ENCODE measurements at places on chromosomes 5 and 9.

- DNase-seq, result no peak
Observed at GRCh38 chr9:36960575-36960955, 73.5 kb downstream of the PAX5 start.

DNA sequence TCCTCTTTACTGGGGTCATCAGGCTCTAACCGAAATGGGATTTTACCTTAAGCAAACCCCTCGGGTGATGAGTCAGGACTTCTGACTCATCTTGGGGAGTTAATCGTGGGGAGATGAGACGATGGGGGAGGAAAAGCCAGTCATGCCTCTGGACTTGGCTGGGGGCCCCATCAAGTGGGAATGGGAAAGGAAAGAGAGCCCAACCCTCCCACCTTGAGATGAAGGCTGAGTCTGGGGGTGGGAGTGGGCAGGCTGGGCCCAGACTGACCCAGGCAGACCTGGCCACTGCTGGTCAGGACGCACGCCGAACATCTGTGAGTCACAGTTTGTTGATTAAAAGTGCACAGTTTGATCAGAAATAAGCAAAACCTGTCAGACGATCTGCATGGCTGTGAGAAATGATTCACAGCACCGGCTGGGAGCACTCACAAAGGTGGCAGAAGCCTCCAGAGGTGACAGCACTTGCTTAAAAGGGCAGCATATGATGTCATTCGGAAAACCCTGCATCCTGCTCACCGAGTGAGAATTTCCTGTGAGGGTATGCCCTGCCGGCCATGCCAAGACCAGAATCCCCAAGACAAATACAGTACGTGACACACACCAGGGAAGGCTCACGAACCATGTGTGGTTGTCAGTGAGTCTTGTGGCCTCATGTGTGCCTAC, 50.0 kb upstream of the SLC25A51 start:
- no peak for DNase-seq

- DNase-seq, result no peak
Observed at GRCh38 chr9:112921549-112921948, 30.9 kb upstream of the SLC46A2 start.

DNA sequence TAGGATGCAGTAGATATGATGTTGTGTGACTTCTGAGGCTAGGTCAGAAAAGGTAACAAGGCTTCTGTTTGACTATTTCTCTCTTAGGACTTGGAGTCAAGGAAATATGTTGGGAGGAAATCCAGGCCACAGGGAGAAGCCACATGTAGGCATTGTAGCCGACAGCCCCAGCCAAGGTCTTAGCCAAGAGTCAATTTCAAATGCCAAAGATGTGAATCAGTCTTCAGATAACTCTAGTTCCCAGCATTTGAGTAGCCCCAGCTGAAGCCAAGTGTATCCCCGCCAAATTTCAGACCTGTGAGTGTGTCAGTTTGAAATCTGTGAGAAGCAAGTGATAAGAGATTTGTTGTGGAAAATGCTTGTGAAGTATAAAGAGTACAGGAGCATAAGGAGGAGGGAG, 38.1 kb upstream of the ISL1 start:
- no peak for DNase-seq

DNA sequence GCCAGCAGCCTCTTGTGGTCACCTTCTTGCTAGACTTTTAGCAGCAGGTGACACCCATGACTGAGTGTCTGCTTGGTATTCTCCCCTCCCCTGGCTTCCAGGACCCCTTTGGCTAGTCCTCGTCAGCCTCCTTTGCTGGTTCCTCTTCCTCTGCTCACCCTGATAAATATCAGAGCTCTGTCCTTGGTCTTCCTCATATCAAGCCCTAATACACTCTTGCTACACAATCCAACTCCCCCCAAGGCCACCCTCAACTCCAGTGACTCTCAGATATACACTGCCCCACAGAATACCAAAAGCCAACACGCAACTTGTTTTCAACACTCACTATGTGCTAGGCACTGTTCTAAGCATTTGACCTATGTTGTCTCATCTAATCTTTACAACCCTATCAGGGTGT, 30.3 kb upstream of the LCP2 start:
- DNase-seq, result no peak

- DNase-seq, result no peak
Observed at GRCh38 chr5:116256717-116257116, 171.9 kb downstream of the COMMD10 start.

- DNase-seq, result no peak
Observed at GRCh38 chr9:2338777-2339365, 282.7 kb upstream of the VLDLR start.

DNA sequence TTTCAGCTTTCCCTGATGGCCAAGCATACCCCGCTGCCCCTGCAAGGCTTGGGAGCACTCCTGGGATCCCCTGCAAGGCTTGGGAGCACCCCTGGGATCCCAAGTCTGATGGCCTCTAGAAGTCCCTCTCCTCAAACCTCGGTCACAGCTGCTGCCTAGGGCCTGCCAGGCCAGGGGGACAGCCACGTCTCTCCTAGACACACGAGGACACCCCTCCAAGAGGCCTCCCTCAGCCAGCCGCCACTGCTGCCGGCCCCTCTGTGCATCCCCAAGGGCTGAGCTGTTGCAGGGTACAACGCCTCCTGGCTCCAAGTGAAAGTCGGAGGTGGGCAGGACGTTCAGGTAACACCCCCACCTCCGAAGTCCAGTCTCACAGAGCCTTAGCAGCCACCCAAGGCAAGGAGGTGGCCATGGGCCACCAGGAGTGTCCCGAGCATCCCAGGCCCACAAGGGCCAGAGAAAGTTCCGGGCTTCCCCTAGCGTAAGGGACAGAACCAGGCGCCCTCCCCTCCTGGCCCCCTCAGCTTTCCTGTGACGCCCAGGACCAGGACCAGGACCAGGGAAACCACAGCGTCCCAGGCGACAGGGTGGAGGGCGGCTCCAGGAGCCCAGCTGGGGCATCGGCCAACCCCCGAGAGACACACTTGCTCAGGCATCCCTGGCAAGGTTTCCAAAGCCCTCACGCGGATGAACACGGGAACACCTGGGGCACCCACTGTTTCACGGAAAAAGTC, 17.3 kb upstream of the SLC12A7 start:
- DNase-seq, result no peak

- DNase-seq, result no peak
Observed at GRCh38 chr5:171762021-171762608, 23.5 kb upstream of the SMIM23 start.

GRCh38 chr5:107477492-107477891, 193.2 kb downstream of the EFNA5 start:
- no peak for DNase-seq

DNA sequence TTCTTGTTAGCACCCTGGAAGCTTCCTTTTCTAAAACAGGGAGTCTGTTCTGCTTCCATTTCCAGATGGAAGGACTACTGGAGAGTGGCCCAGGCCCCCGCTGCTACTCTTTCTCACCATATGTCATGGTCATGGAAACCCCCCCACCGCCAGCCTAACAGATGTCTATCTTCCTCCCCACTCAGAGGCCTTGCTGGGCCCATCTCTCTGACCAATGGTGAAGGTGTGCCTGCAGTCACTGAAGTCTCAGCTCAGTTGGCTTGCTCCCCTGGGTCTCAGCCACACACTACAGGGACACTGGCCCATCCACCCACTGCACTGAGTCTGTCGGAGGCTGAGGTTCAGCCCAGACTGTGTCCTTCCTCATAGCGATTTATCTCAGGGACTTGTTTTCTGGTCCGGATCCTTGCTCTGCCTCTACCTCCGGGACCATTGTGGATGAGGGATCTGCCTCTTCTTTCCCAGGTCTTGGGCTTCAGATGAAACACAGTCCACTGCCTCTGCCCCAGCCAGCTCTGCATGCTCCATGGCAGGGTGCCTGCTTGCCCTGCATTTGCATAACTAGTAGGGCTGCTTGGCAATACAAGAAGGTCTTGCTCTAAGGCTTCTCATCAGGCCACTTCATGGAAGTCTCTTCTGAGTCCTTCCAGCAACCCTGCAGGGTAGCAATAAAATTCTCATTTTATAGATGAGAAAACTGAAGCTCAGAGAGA, 30.8 kb downstream of the GALNT12 start:
- no peak for DNase-seq

GRCh38 chr9:110591526-110591925, 12.0 kb upstream of the SVEP1 start:
- DNase-seq, result no peak

DNA sequence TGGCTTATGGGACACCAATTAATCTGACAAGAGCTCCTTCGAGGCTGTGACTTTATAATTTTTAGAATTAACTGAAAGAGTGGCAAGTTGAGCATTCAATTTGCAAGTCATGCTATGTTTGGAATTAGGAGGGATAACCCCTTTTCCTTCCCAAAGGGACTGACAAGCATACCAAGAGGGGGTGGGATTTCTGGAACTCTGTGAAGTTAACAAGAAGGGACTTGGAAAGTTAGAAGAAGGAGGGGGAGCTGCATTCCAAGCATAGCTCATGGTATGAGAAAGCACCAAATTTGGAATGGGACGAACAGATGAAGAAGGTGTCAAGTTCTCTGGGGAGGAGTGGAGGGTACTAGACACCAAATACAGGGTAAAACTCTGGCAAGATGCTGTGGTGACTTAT, 8.9 kb upstream of the PALM2AKAP2 start:
- DNase-seq, result no peak

DNA sequence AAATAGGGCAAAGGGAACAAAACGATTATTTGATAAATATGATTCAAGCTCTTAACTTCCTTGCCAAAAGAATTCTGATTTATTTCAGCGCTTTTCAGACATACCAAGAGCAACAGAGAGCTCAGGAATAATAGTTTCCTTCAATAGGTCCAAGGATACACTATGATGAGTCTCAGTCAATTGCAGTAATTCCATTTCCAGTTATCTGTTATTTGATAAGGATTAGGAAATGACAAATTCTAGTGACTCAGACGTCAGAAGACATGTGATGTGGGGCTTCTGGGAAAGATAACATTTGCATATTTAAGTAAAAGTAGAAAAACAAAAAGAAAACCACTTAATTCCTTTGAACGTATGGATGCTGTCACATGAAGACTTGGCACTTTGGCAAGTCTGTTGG, 1250.8 kb upstream of the CDH18 start:
- no peak for DNase-seq

DNA sequence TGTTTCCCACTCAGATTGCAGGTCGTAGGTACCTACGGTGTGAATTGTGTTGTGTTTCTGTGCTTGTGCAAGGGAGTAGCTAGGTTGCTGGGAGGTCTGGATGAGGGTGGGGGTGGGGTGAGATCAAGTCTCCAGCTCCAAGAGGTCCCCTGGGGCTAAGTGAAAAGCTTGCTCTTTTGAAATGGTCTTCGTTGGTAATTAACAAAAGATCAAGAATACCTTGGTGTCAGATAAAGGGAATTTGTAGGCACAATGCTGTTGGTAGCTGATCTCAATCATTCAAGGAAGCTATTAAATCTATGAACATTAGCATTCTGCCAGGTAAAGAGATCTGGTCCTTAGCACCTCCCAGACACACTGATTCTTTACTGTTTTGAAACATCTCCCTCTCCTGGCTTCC, 928 bp upstream of the PCDHGC4 start:
- no peak for DNase-seq

- DNase-seq, result no peak
Observed at GRCh38 chr9:88831713-88832407, 159.4 kb upstream of the S1PR3 start.

DNA sequence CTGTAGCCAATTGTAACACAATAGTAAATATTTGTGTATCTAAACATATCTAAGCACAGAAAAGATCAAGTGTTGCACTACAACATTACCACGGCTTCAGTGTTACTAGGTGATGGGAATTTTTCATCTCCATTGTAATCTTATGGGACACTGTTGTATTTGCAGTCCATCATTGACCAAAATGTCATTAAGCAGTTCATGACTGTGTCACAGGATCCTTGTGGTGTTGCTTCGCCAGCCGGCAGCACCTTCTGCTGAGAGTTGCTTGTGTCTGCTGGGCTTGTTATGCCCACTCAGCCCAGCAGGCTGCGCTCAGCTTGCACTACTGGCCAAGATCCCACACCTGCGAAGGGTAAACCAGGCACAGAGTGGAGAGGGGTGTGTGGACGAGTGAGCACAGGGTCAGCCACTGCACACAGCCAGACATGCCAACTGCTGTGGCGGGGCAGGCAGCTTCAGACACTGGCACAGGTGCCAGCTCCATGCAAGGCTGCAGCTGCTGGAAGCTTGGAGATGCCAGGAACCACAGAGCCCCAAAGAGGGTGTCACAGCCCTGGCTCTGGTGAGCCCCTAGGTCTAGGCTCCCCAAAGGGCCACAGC, 273.7 kb downstream of the CETN3 start:
- no peak for DNase-seq

DNA sequence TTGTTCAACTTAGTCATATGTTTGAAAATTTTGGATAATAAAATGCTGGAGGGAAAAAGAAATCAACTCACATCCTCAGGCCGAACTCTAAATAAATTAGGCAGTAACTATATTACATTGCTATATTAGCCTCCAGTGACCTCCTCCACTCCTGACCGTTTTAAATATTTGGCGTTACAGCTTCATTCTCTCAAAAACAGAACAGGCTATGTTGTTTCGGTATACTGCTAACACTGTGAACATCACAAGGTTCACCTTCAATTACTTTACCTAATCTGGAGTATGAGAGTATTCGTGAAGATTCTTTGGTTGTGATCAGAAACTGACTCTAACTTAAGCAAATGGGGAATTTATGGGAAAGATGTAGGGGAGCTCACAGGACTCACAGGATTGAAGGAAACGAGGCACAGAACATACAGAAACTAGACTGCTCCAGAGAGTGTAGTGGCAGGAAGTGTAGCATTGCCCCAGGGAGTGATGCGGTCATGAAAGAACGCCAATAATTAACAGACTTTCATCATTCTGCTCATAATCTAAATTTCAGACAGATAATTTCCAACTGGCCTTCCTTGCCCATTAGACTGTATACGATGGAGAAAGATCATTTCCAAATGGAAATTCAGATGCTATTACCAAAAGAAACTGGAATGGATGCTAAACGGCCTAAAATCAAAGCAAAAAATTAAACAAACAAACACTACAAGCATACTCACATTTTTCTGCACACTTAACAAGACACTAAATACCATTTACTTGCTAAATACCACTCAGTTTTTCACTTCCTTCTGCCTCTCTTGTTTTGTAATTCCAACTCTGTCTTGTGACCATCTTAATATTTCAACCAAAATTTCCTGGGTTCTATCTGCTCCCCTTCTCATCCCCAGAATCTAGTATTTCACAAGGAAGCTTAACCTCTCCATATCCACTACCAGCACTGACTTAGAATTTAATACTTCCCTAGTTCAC, 110.1 kb upstream of the LPAR1 start:
- no peak for DNase-seq

DNA sequence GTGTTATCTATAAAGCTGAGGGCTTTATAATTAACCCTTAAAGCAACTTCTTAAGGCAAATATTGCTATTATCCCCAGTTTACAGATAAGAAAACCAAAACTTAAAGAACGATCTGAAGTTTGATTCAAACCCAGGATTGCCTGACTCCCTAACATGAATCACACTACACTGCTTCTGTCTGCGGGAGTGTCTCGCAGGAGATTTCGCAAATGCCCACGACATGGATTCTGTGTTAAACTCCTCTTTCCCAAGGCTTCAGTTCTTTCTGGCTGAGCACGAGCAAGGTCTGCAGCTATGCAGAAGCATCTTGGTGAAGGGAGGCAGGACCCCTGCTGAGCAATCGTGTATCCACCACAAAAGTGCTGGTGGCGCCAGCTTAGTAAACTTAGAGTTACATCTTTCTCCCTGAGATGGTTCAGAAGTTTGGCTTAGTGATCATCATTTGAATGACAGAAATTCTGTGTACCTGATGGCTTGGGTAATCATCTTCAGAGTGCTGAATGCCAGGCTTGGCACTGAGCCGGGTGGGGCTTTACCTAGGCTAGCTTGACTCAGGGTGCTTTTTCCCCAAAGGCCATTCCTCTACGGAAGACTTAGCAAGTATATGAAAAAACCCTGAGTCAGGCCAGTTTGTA, 81.4 kb upstream of the PIK3R1 start:
- no peak for DNase-seq

GRCh38 chr5:91556-92263, at the start of gene PLEKHG4B:
PLEKHG4B (plus strand) TSS chr5:92168; CDS start chr5:92232, 64 bp downstream.
- no peak for DNase-seq
